Activated naive CD8-positive, alpha-beta T cell treated with anti-CD3 and anti-CD28 coated beads, Interleukin-2, amount 10 ng/mL, durations not matched to agents 7 days and 5 days (primary cell): ENCODE measurements at places on chromosomes 5 and 9.

DNA sequence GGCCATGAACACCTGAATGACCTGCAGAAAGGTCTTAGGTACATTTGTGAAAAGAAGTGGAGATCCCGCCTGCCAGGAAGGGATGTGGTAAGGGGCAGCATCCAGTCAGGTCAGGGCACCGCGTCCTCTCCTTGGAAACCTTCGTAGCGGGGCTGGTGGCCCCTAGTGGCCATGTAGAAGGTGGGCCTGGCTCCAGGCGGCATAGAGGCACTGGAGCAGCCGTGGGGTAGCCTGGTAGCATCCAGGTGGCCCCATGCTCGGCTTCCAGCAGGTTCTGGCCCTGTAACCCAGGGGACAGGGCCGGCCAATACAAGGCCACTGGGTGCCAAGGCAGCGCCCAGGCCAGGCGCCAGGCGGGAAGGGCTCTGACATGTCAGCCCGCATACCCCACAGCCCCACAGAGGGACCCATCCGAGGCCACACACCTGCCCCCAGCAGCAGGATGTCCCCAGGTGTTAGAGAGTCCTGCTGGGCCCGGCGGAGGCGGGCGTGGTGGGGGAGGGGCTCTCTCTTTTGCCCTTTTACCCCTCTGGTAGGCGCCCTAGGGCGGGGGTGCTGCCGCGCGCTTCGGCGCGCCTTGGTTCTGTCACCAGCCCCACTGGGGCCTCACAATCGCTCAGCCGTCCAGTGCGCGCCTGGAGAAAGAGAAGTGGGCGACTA is 58.3 kb upstream of the SPATA31E1 start:
- DNase-seq, result no peak
- H3K4me3 ChIP-seq, result no peak overlapping the region
- H3K27me3 ChIP-seq, result peaks cover 2% of the 10 kb centered on the region
- no peaks in the 10 kb centered on the region for H3K4me1 ChIP-seq

GRCh38 chr5:142438573-142438972 is 113.8 kb upstream of the SPRY4 start:
- no peaks in the 10 kb centered on the region for H3K36me3 ChIP-seq
- H3K4me3 ChIP-seq, result no peak overlapping the region
- DNase-seq, result no peak
- H3K27ac ChIP-seq, result no peak overlapping the region

- peaks cover 2% of the 10 kb centered on the region for H3K27me3 ChIP-seq
- no peak overlapping the region for H3K27ac ChIP-seq
- no peaks in the 10 kb centered on the region for H3K4me1 ChIP-seq
- no peaks in the 10 kb centered on the region for H3K36me3 ChIP-seq
- no peak overlapping the region for H3K4me3 ChIP-seq
These were observed 115.8 kb upstream of the SLIT3 start for GRCh38 chr5:169416583-169417196.

DNA sequence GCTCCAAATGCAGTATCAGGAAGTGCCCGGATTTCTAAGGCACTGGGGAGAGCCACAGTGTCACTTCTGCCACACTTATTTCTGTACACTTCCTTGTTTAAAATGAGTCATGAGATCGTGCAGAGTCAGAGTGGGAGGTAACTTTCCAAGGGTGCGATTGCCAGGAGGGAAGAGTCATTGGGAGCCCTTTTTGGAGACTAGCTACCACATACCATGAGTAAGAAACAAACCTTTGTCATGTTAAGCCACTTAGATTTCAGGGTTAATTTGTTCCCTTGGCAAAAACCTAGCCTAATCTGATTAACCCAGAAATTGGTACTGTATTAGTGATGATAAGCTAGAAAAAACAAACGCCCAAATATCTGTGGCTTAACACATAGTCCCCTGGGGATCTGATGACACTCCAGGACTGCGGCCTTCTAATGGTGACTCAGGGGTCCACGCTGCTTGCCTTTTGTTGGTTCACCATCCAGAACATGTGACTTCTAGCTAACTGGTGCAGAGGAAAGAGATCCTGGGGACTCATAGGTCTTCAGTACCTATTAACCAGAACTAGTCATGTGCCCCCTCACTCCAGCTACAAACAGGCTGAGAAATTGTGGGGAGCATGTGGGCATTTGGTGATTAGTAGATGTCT is 48.6 kb upstream of the TLE1 start:
- no peak overlapping the region for H3K27ac ChIP-seq
- H3K4me1 ChIP-seq, result no peaks in the 10 kb centered on the region
- no peaks in the 10 kb centered on the region for H3K36me3 ChIP-seq

DNA sequence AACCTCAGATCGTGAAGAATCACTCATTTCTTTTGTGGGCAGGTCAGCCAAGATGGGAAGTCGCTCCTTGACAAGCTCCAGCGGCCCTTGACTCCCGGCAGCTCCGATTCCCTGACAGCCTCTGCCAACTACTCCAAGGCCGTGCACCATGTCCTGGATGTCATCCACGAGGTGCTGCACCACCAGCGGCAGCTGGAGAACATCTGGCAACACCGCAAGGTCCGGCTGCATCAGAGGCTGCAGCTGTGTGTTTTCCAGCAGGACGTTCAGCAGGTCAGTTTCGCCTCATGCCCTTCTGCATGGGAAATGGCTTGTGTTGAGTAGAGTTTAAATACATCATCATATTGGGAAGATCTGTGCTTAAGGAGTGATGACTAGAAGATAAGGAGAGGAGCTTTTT is 173.3 kb downstream of the TRIO start:
- no peaks in the 10 kb centered on the region for H3K27me3 ChIP-seq
- H3K4me1 ChIP-seq, result no peaks in the 10 kb centered on the region
- no peaks in the 10 kb centered on the region for H3K36me3 ChIP-seq
- DNase-seq, result no peak
- no peak overlapping the region for H3K27ac ChIP-seq

DNA sequence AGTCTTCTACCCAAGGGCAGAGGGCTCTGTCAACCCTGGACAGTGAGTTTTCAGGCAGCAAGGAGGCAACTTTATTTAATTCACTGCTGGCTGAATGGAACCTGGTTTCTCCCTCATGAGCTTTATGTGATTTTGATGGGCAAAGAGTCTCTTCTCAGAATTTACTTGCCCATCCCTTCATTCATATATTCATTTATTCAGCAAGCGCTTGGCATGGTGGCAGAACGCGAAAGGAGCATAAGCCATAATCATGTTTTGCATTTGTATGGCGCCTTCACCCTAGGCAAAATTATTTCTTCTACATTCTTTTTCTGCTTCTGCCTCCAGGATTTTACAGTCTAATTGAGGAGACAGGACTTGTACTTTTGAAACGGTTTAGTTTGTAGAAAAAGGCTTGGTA is 8.0 kb downstream of the DELE1 start:
- H3K27me3 ChIP-seq, result no peaks in the 10 kb centered on the region
- no peak for DNase-seq

GRCh38 chr5:111076091-111076490 is 4.6 kb downstream of the TSLP start:
- H3K36me3 ChIP-seq, result peaks cover 3% of the 10 kb centered on the region
- no peak for DNase-seq

- DNase-seq, result no peak
- H3K36me3 ChIP-seq, result peaks cover 40% of the 10 kb centered on the region
- H3K27ac ChIP-seq, result peak overlapping the region; percentile 19
- no peak overlapping the region for H3K4me3 ChIP-seq
- no peaks in the 10 kb centered on the region for H3K27me3 ChIP-seq
These were observed 58.6 kb downstream of the STARD4 start for GRCh38 chr5:111453747-111454146.

- H3K27me3 ChIP-seq, result no peaks in the 10 kb centered on the region
- no peaks in the 10 kb centered on the region for H3K36me3 ChIP-seq
- H3K4me1 ChIP-seq, result no peaks in the 10 kb centered on the region
- no peak overlapping the region for H3K27ac ChIP-seq
These were observed 158.4 kb upstream of the MPDZ start for GRCh38 chr9:13437866-13438265.

GRCh38 chr5:180870276-180871068 is 9.4 kb upstream of the ZFP62 start:
- no peak overlapping the region for H3K4me3 ChIP-seq
- peaks cover 9% of the 10 kb centered on the region for H3K4me1 ChIP-seq
- H3K36me3 ChIP-seq, result no peaks in the 10 kb centered on the region
- H3K27me3 ChIP-seq, result peaks cover 19% of the 10 kb centered on the region

DNA sequence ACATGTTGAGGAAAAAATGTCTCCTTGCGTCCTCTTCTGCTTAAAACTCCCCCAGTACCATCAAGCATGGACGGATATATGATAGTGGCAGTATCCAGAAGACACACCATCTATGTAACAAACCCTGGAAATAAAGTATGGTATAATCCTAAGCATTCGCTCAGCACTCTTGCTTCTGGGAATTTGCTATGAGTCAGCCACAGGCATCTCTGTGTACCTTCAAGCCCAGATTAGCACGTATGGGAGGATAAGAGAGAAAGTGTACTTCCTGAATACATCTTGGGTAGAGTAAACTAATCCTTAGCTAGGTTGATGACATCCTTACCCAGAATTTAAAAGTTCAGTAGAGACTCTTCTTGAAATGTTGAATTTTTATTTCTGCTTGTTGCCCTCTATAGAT is 71.2 kb downstream of the GHR start:
- H3K27ac ChIP-seq, result no peak overlapping the region
- H3K36me3 ChIP-seq, result no peaks in the 10 kb centered on the region
- no peaks in the 10 kb centered on the region for H3K4me1 ChIP-seq
- no peak for DNase-seq

- DNase-seq, result no peak
- H3K4me3 ChIP-seq, result peak overlapping the region; percentile 52
- no peak overlapping the region for H3K27ac ChIP-seq
- peaks cover 2% of the 10 kb centered on the region for H3K4me1 ChIP-seq
- no peaks in the 10 kb centered on the region for H3K36me3 ChIP-seq
These were observed 104.0 kb downstream of the ATP10B start for GRCh38 chr5:160747987-160748386.

GRCh38 chr9:134629061-134629585 is 12.5 kb upstream of the COL5A1 start:
- no peak overlapping the region for H3K27ac ChIP-seq
- H3K4me1 ChIP-seq, result no peaks in the 10 kb centered on the region
- no peak overlapping the region for H3K4me3 ChIP-seq
- no peak for DNase-seq
- H3K36me3 ChIP-seq, result no peaks in the 10 kb centered on the region

GRCh38 chr5:106020894-106021293 is 1649.8 kb downstream of the EFNA5 start:
- H3K27ac ChIP-seq, result no peak overlapping the region
- H3K4me3 ChIP-seq, result no peak overlapping the region
- no peaks in the 10 kb centered on the region for H3K36me3 ChIP-seq
- H3K27me3 ChIP-seq, result no peaks in the 10 kb centered on the region

DNA sequence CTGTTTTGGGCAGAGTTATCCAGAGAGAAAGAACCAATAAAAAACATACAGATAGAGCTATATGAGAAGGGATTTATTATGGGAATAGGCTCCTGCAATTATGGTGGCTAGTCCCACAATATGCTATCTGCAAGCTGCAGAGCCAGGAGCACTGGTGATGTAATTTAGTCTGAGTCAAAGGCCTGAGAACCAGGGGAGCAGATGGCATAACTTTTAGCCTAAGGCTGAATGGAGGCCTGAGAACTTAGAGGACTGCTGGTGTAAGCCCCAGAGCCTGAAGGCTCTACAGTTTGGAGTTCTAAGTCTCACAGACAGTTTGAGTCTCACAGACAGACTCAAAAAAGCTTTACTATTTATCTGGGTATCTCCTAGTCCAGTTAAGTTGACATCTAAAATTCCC is 263.8 kb downstream of the FBXL7 start:
- no peaks in the 10 kb centered on the region for H3K4me1 ChIP-seq
- no peak for DNase-seq
- no peak overlapping the region for H3K4me3 ChIP-seq
- H3K27me3 ChIP-seq, result no peaks in the 10 kb centered on the region
- no peak overlapping the region for H3K27ac ChIP-seq

DNA sequence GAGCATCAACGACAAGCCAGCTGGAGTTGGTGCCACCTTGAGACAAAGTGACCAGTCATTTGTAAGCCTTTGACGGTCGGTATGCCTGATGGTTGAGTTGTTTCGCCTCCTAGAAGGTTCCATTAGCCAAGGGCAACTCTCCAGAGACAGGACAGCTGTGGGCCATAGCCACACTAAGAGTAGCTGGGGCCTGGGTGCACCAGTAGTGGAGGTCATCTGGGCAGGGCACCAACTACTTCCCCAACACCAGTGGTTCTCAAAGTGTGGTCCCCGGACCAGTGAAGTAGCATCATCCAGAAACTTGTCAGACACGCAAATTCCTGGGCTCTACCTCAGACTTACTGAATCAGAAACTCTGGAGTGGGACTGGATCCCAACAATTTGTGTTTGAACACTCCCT is 217.5 kb upstream of the TAS2R1 start:
- no peak overlapping the region for H3K4me3 ChIP-seq
- DNase-seq, result no peak

- H3K27ac ChIP-seq, result no peak overlapping the region
- peaks cover 19% of the 10 kb centered on the region for H3K4me1 ChIP-seq
- peak; percentile 47 for DNase-seq
- H3K36me3 ChIP-seq, result no peaks in the 10 kb centered on the region
- H3K4me3 ChIP-seq, result peak overlapping the region; percentile 18
These were observed 133.1 kb downstream of the GABBR2 start for GRCh38 chr9:98575379-98576346.

GRCh38 chr5:83400241-83400640 is 71.3 kb upstream of the VCAN start:
- no peak overlapping the region for H3K4me3 ChIP-seq
- DNase-seq, result no peak
- H3K36me3 ChIP-seq, result no peaks in the 10 kb centered on the region
- no peaks in the 10 kb centered on the region for H3K4me1 ChIP-seq
- no peaks in the 10 kb centered on the region for H3K27me3 ChIP-seq

DNA sequence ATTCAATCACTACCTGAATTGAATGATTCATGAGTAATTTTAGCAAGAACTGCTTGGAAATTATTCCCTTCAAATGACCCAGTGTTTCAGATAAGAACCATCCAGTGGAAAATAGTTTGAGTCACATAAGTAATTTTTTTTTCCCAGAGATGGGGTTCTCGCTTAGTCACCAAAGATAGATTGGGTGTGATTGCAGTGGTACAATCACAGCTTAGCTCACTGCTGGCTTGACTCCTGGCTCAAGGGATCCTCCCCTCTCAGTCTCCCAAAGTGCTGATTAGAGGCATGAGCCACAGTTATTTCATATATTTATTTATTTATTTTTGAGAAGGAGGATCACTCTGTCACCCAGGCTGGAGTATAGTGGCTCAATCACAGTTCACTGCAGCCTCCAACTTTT is 574.5 kb upstream of the ARRDC3 start:
- DNase-seq, result no peak
- no peaks in the 10 kb centered on the region for H3K27me3 ChIP-seq
- H3K4me1 ChIP-seq, result no peaks in the 10 kb centered on the region
- H3K36me3 ChIP-seq, result no peaks in the 10 kb centered on the region

DNA sequence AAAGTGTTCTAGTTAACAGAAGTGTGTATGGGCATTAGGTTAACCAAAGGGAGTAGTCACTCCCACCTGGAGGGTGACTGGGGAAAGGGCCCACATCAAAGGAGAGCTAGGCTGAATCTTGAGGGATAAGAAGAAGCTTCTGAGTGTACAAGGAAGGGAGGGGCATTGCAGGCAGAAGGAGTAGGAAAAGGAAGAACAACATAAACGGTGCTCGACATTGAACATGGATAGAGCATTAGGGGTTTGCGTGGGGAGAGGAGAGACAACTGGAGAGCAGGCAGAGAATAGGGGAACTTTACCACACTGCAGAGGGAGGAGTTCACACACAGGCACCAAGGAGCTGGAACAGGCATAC is 5.3 kb upstream of the GLRX start:
- no peak for DNase-seq
- H3K4me3 ChIP-seq, result no peak overlapping the region
